ENCODE measurements at places on chromosomes 7 and 10.

DNA sequence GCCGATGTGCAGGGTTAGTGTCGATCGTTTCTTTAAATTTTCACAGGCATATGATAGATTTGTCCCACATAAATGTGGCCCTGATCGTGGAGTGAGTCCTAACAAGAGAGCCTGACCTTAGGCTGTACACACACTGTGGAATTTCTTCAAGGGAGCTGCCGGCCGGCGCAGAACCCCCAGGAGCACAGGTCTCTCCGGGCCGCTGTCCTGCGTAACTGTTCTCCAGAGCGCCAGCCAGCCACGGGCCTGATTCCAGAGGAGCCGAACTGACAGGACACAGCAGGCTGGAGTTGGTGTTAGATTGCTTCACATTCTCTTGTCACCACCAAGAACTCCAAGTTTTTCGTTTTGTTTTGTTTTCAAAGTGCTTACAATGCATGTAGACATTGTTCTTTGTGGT, 37.3 kb downstream of the SHH start:
- DNase-seq, result no peak

- DNase-seq, result no peak
Measured at GRCh38 chr10:92829786-92830377, 18.4 kb upstream of the EXOC6 start.

DNA sequence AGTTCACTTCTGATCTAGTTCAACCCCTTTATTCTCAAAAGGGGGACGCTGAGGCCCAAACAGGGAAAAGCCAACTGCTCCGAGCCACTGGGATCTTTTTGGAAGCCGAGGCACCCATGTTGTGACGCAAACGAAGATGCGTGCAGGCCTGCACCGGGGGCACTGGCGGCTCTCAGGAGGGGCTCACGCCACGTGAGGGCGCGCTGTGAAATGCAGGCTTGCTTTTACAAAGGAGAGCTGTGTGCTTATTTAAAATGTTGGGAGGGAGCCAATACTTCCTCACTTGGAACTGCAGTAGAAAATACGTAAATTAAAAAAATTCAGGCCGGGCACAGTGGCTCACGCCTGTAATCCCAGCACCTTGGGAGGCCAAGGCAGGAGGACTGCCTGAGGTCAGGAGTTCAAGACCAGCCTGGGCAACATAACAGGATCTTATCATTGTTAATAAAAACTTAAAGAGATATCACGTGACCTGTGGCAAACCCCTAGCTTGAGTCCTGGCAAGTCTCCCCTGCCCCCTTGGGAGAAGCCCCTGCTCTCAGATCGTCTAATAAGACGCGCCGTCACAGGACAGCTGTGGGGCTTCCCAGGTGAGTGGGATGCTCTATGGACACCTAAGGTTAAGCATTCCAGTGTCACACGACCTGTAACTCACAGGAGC, 16.3 kb downstream of the BRI3 start:
- no peak for DNase-seq

DNA sequence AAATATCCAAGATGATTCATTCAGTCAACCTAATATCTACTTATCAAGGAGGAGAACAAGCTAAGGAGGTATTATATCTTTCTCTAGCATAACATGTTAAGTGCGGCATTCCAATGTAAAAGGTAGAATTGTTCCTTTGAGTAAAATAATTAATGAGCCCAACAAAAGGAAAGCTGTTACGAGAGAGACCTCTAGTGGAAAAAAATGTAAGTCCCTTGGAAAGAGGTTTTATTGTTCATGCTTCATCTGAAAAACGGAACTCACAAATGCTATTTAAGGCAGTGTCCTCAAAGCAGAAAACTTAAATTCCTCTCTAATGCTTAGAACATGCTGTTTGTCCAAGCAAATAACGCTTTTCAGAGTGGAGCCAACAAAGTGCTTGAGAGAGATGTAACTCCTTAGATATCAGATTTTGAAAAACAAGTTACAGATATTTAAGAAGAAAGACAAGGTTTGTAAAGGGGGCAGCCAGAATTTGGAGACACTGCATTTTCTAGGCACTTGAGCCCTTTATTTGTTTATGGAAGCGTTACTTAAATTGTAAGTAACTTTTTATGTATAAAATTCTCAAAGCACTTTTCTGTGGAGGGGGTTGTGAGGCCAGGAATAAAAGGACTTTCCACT, 119.9 kb downstream of the TFEC start:
- no peak for DNase-seq

DNA sequence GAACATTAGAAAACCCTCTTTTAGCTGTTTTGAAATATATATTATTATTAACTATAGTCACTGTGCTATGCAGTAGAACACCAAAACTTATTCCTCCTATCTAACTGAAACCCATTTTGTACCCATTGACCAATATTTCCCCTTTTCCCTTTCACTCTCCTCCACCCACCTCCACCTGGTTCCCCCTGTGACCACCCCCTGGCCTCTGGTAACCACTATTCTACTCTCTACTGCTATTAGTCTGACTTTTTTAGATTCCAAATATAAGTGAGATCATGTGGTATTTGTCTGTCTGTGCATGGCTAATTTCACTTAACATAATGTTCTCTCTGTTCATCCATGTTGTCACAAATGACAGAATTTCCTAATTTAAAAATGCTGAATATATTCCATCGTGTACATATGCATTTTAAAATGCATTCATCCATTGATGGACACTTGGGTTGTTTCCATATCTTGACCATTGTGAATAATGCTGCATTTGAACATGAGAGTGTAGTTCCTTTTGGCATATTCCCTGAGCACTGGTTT, 18.7 kb downstream of the TBC1D12 start:
- no peak for DNase-seq

DNA sequence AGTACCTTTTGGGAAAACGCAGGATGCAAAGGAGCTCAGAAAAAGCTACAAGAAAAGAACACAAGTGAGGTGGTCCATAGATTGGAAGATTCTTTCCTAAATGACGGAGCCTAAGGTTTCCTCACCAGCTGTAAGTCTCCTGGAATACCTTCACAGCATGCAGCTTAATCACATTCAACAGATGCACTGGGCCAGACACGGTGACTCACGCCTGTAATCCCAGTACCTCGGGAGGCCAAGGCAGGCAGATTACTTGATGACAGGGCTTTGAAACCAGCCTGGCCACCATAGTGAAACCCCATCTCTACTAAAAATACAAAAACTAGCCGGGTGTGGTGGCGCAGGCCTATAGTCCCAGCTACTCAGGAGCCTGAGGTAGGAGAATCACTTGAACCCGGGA, 228.7 kb downstream of the FRMD4A start:
- no peak for DNase-seq
